ENCODE measurements at places on chromosomes 1 and 21.
A peak's percentile ranks its signal among the peaks of the same experiment; 100 is the strongest.

- DNase-seq = no peak
Observed at GRCh38 chr21:44820851-44821250, 3.0 kb upstream of the SUMO3 start.

DNA sequence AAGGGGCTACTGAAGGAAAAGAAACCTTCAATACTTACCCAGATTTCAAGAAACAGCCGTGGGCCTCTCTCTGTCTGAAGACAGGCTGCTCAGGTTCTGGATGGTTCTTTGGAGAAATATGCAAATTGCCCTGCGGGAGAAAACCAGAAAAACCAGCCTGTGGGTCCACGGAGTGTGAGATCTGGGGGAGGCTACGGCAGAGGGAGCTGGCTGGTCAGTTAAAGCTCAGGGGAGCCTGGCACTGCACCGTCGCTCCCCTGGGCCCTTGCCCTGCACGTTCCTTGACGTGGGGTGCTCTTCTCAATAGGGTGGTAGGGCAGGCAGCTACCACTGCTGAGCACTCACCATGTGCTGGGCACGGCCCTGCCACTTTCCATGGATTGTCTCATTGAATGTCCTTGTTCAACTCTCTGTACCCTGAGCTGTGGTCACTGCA lies 12.7 kb downstream of the TMCO4 start:
- no peak for DNase-seq

DNA sequence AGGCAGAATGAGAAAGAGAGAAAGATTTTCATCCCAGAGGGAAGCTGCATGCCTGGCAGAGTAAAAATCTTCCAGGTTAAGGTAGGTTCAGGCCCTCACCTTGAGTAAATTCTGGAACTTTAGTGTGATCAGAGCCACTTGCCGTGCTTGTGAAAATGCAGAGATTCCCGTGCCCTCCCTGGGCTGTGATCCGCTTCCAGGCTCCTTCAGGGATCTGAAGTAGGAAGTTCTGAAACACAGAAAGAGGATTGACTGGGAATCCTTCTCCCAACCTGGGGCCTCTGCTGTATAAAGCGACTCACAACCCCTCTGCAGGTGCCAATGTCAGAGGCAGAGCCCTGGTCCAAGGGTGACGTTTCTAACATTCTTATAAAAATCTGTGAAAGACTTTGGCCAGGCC lies 26.6 kb downstream of the NUAK2 start:
- DNase-seq = no peak

GRCh38 chr1:201457508-201457960 lies 11.5 kb downstream of the PHLDA3 start:
- DNase-seq = no peak

DNA sequence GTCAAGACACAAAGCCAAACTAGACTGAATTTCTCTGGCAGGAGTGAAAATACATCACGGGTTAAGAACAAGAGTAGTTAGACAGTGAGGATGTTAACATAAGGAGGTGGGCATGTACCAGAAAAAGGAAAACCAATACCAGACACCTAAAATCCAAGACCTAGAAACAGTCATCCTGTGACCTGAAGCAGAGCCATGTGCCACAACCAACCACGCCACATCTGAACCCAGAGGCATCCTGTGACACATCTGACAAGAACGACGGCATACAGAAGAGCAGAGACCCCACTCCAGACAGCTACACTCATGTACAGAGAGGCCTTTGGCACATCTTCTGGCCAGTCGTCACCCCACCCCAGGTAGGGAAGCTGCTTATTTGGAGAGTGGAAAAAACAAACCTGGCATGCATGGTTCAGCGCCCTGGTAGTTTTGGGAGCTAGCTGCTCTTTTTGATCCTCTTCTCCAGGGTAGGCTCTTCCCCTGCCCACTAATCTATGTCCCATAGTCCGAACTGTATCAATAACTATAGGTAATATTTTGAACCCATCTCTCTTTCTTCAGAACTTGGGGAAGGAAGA lies 72.1 kb downstream of the SLC45A1 start:
- no peak for DNase-seq

- DNase-seq = no peak
Observed at GRCh38 chr1:68231627-68232288, 565 bp downstream of the WLS start.

- no peak for DNase-seq
Observed at GRCh38 chr1:30085811-30086770, 637.3 kb downstream of the MATN1 start.

DNA sequence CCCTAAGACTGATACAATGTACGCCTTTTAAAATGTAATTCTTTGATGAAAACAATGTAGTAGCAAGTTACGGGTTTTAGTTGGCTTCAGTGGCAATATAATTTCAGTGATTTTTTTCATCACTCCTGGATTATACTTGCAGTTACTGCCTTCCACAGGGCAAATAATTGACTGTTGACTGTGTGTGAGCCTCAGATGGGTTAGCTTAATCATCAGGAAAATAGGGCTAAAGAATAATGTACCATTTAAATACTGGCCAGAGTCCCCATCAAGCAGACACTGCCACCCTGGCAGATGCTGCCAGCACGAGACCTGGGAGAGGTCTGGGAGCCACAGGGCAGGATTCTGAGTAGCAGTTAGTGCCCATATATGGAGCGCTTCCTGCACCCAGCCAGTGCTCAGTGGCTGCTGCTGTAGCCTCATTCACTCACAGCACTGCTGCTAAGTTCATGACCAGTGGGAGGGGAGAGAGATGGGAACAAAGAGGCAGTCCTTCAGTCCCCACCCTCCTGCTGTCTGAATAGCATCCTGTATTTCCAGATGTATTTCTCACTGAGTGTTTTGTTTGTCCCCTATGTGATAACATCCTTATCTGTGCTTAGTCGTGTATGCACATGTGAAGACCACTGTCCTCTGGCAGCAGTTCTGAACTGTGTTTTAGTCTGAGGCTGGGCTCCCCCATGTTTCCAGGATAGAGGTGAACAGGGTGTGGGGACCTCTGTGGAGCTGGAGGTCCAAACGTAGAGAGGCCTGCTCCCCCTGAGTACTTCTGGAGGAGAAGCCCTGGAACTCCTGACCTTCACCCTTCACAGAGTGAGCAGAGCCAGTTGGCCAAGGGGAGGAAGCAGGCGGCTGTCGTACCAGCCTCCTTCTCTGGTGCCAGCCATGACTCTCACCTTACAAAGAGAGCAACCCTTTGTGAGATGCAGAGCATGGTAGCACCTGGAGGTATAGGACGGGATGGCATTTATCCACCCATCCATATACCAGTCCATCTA lies 80.4 kb downstream of the ADARB1 start:
- peak; percentile 14 for DNase-seq

- DNase-seq = peak; percentile 5
Observed at GRCh38 chr1:103788377-103788776, 38.7 kb downstream of the AMY1C start.

DNA sequence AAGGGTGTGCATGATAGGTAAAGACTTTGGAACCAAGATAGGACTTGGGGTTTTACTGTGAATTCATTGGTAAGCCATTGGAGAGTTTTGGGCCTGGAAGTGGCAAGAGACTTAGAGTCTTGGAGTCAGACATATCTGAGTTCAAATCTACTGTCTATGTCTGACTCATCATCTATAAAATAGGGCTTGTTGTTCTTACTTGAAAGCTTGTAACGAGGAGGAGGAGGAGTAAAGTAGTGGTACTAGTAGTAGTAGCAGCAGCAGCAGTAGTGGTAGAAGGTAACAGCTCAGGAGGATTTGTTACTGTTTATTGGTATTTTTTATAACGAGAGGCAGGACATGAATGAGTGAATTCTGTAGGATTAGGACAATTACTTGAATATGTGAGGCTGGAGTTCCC lies 62.7 kb downstream of the CACHD1 start:
- DNase-seq = no peak

- no peak for DNase-seq
Observed at GRCh38 chr1:45945426-45945825, 142.0 kb downstream of the MAST2 start.
